ENCODE measurements at places on chromosomes 5 and 9. TPM values are rescaled to one million over a fixed set of nuclear protein-coding genes. Genes with fewer than 3 reads are reported as not detected.
A peak's percentile ranks its signal among the peaks of the same experiment; 100 is the strongest.

DNA sequence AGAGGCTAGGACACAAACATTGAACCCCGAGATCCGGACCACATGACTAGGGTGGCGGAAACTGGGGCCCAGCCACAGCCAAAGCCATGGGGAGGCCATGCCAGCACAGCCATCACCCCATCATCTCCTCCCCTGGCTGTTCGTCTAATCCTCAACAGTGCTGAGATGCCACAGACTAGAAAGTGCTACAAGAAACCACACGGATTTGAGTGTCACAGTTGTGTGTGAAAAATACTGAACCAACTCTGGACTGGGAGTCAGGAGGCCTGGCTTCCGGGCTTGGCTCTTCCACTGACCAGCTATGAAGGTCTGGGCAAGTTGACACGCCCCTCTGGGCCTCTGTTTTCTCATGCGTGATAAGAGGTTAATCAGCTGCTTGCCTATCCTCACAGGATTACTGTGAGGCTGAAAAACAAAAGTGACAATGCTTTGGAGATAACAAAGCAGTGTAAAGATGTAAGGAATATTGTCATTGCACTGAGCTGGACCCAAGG is 38.8 kb upstream of the SHB start:
- no peaks in the 10 kb centered on the region for H3K4me1 ChIP-seq
- no peak for DNase-seq
- H3K27ac ChIP-seq, result no peak overlapping the region
- H3K36me3 ChIP-seq, result no peaks in the 10 kb centered on the region
- no peaks in the 10 kb centered on the region for H3K27me3 ChIP-seq

- no peaks in the 10 kb centered on the region for H3K27me3 ChIP-seq
- H3K4me1 ChIP-seq, result peaks cover 4% of the 10 kb centered on the region
- H3K36me3 ChIP-seq, result no peaks in the 10 kb centered on the region
Measured at GRCh38 chr5:50564079-50564478, 102.4 kb upstream of the PARP8 start.

- DNase-seq, result no peak
- no peak overlapping the region for H3K27ac ChIP-seq
- no peak overlapping the region for H3K4me3 ChIP-seq
- peaks cover 2% of the 10 kb centered on the region for H3K36me3 ChIP-seq
Measured at GRCh38 chr5:67305913-67306710, 109.5 kb upstream of the CD180 start.

DNA sequence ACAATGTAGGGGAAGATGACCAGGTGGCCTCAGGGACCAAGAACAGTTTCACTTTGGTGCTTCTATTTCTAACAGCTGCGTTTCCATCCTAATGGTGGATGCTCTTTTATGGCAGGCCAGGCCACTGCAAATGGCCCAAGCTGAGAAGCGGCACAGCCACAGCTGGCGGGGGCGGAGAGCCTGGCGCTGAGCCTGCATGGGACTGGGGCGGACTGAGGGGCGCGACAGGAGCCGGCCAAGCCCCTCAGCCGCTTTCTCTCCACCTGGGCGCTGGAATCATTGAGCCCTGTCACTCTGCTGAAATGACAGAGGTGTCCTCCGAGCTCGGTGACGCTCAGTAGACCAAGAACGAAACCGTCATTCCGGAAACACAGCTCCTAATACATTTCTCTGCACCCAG is 317.3 kb upstream of the PDE4D start:
- H3K4me1 ChIP-seq, result peaks cover 6% of the 10 kb centered on the region
- no peak for DNase-seq
- H3K27ac ChIP-seq, result no peak overlapping the region
- no peak overlapping the region for H3K4me3 ChIP-seq
- peaks cover 7% of the 10 kb centered on the region for H3K27me3 ChIP-seq
- no peaks in the 10 kb centered on the region for H3K36me3 ChIP-seq

- no peak for DNase-seq
- peaks cover 67% of the 10 kb centered on the region for H3K27me3 ChIP-seq
- H3K36me3 ChIP-seq, result no peaks in the 10 kb centered on the region
Measured at GRCh38 chr5:1910081-1910760, 27.5 kb upstream of the IRX4 start.

DNA sequence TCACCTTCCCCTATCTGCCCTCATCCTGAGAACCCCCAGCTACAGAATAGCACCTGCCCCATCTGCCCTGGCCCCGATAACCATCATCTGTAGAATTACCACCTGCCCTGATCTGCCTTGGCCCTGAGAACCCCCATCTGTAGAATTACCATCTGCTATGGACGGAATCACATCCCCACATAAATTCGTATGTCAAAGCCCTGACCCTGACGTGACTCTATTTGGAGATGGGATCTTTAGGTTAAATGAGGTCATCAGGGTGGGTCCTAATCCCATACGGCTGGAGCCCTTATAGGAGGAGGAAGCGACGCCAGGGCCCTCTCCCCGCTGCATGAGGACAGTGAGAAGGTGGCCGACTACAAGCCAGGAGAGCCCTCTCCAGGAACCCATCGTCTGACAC is 32.6 kb downstream of the SARDH start:
- H3K4me1 ChIP-seq, result peaks cover 31% of the 10 kb centered on the region
- H3K4me3 ChIP-seq, result no peak overlapping the region
- no peaks in the 10 kb centered on the region for H3K27me3 ChIP-seq

- H3K27me3 ChIP-seq, result no peaks in the 10 kb centered on the region
- H3K4me1 ChIP-seq, result peaks cover 29% of the 10 kb centered on the region
- no peak for DNase-seq
- H3K27ac ChIP-seq, result no peak overlapping the region
- H3K4me3 ChIP-seq, result no peak overlapping the region
- H3K36me3 ChIP-seq, result no peaks in the 10 kb centered on the region
Measured at GRCh38 chr9:116465576-116466270, 221.4 kb upstream of the TRIM32 start.

- H3K36me3 ChIP-seq, result no peaks in the 10 kb centered on the region
- no peak overlapping the region for H3K27ac ChIP-seq
- H3K4me3 ChIP-seq, result no peak overlapping the region
- DNase-seq, result no peak
Measured at GRCh38 chr5:32942225-32942989, 231.3 kb downstream of the NPR3 start.

DNA sequence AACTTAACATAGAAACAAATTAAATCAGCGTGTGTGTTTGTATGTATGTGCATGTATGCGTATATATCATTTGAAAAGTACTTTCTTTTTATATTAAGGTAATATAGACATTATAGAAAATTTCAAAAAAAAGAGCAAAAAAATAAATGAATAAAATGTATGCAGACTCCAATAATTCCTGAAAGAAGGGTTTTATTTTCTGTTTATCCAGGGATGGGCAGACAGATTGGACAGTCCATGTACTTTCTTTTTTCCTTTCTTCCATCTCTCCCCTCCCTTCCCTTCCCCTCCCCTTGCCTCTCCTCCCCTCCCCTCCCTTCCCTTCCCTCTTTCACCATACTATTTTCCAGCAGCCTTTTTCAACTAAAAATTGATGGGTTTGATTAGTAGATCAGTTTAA is 123.8 kb downstream of the SGCD start:
- H3K27me3 ChIP-seq, result peaks cover 6% of the 10 kb centered on the region
- no peaks in the 10 kb centered on the region for H3K36me3 ChIP-seq
- H3K4me3 ChIP-seq, result no peak overlapping the region
- H3K27ac ChIP-seq, result no peak overlapping the region

DNA sequence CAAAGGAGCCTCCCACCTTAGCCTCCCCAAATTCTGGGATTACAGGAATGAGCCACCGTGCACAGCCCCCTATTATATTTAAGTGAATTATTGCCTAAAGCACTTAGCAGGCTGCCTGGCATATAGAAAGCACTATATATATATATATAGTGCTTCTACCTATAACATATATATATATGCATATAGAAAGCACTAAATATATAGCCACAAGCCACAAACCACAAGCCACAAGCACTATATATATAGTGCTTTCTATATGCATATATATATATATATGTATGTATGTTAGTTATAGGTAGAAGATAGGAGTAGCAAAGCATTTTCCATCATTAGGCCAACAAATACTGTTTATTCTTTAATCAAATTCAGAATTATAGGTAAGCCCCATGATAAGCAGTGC is 185.8 kb downstream of the CWC27 start:
- H3K4me3 ChIP-seq, result no peak overlapping the region
- no peak for DNase-seq
- no peaks in the 10 kb centered on the region for H3K27me3 ChIP-seq
- no peak overlapping the region for H3K27ac ChIP-seq

DNA sequence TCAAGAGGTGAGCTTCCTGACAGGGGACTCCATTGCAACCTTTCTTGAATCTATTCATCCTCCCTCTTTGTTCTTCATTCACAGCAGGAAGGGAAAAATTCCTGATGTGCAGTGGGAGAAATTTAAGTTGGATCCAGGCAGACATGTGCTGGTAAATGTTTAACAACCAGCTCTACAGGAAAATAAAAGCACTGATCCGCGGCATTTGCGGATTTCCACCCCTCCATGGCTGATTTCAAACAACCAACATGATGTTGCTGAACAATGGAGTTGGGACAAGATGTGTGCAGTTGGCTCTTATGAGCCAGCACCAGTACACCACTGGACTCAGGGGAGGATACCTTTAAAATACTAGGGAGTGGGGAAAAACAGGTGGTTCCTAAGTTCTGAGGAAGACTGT is 47.0 kb downstream of the SPRY4 start:
- DNase-seq, result no peak
- H3K27ac ChIP-seq, result no peak overlapping the region
- no peaks in the 10 kb centered on the region for H3K36me3 ChIP-seq
- H3K27me3 ChIP-seq, result no peaks in the 10 kb centered on the region

DNA sequence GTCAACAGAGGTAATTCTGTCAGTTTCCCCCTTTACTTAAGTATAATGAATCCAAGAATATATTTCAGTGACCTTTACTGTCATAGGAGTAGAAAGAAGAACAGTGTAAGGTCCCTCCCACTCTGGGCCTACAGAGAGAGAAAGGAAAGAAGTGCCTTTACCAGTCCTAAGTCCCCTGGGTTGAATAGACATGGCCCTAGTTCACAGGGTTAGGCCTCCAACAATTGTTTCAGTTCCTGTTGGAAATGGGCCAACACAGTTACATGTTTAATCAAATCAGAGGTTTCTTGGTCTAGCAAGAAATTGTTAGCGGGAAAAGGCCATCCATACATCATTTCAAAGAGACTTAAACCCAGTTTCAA is 605.6 kb downstream of the MTRR start:
- DNase-seq, result no peak
- no peak overlapping the region for H3K27ac ChIP-seq
- H3K4me1 ChIP-seq, result no peaks in the 10 kb centered on the region
- H3K36me3 ChIP-seq, result peaks cover 2% of the 10 kb centered on the region

GRCh38 chr9:133836818-133837217 is 98.7 kb upstream of the SARDH start:
- H3K4me1 ChIP-seq, result peaks cover 34% of the 10 kb centered on the region
- H3K27me3 ChIP-seq, result no peaks in the 10 kb centered on the region
- no peak overlapping the region for H3K27ac ChIP-seq
- no peak for DNase-seq
- peaks cover 2% of the 10 kb centered on the region for H3K36me3 ChIP-seq

- no peak for DNase-seq
- no peaks in the 10 kb centered on the region for H3K36me3 ChIP-seq
- H3K27ac ChIP-seq, result no peak overlapping the region
Measured at GRCh38 chr9:99361817-99362216, 139.7 kb downstream of the SEC61B start.

The TMEM215 gene
- total RNA-seq, result 0.07 TPM

DNA sequence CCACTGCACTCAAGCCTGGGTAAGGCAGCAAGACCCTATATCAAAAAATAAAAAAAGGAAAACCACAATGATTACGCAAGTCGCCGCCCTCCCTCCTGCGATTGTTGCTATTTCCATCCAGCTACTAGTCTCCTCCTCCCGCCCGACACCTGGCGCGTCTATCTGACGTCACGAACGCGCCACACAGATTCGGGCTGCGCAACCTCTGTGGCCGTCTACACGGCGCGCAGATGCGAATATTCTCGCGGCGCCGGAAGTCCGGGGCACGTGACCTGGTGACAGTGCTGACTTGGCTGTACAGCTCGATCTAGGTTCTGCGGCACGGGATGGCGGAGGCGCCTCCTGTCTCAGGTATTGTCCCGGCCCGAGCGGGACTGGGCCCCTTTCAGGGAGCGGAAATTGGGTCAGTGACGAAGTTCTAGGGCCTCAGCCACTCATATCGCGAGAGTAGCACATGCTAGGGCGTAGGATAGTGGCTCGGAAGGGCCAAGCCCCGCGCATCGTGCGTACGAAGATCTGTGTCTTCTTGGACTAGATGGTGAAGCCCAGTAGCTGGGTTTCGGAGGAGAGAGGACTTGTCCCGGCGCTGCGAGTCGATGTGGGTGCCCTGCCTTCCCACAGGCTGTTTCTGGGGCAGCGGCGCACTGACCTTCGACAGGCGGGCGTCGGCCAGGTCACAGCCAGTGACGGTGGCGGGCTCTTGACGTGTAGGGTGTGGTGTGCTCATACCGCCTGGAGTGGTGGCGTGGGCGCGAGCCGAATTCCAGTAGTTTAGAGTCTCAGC is at the start of gene NFX1:
TSS of gene NFX1 (plus strand) at position 270 of the 784 bp plus-strand sequence. CDS start at position 327, 57 bp downstream.
- peak; percentile 97 for DNase-seq
- no peaks in the 10 kb centered on the region for H3K27me3 ChIP-seq
- H3K4me3 ChIP-seq, result peak within 1 kb of the TSS; percentile 91
- H3K36me3 ChIP-seq, result peaks cover 8% of the 10 kb centered on the region

DNA sequence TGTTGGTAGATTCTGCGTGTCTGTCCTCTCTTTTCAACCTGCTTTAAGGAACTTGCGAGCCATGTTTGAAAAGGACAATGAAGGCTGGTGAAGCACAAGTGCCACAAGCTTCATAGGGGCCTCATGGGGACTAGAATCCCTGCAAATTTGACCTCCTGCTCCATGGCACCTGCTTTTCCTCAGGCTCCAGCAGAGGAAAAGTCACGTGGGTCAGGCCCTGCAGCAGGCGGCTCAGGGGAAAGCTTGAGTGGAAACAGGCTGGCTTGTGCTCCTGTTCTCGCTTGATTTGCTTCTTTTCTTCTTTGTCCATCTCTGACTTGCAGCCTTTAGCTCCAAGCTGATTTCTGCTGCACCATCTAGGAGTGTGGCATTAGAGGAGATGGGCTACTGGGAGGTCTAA is 187.6 kb upstream of the MAST4 start:
- no peak for DNase-seq
- H3K27me3 ChIP-seq, result peaks cover 12% of the 10 kb centered on the region
- H3K4me1 ChIP-seq, result peaks cover 4% of the 10 kb centered on the region
- H3K4me3 ChIP-seq, result no peak overlapping the region
- no peak overlapping the region for H3K27ac ChIP-seq

The PIP5KL1 gene
- total RNA-seq, result 9.0 TPM

The GADD45G gene
- total RNA-seq, result 1.0 TPM

The NXNL2 gene
- total RNA-seq, result 2.2 TPM

DNA sequence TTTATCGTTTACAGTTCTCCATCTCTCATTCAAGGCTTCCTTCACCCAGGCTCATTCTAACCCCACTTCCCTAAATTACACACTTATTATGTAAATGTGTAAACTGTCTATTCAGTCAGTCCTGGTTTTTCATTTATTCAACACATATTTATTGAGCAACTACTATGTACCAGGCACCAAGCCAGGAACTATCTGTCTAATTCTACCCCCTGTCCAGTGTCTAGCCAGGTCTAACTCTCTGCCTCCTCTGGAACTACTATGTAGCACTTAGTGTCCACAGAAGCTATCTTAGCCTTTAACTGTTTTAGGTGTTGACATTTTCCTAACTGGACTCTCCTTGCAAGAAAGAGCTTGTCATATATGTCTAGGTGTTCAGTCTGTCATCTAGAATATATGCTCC is 56.5 kb downstream of the PDE4D start:
- H3K4me3 ChIP-seq, result no peak overlapping the region
- H3K4me1 ChIP-seq, result peaks cover 24% of the 10 kb centered on the region
- no peaks in the 10 kb centered on the region for H3K27me3 ChIP-seq
- DNase-seq, result no peak
- H3K27ac ChIP-seq, result no peak overlapping the region

The NPR3 gene
- 4.1 TPM for total RNA-seq

Data from mesothelial cell of epicardium (in vitro differentiated cells).